ENCODE measurements at places on chromosomes 6 and 20. TPM values are rescaled to one million over a fixed set of nuclear protein-coding genes. Genes with fewer than 3 reads are reported as not detected.

The SLC29A1 gene
- total RNA-seq: 12.2 TPM

The ULBP3 gene
- total RNA-seq: 12.6 TPM

The AIF1 gene
- not detected for total RNA-seq

The SLC22A16 gene
- not detected for total RNA-seq

The HLA-A gene
- total RNA-seq: 546 TPM

The TFAP2D gene
- total RNA-seq: not detected

The CFB gene
- 7.3 TPM for total RNA-seq

The BPIFA1 gene
- total RNA-seq: not detected

The SYNJ2 gene
- total RNA-seq: 28.6 TPM

The PACSIN1 gene
- not detected for total RNA-seq

The GPR6 gene
- not detected for total RNA-seq

The ZNF391 gene
- 4.7 TPM for total RNA-seq

The ANKEF1 gene
- 0.22 TPM for total RNA-seq

The TRIM15 gene
- not detected for total RNA-seq

The ZC3H12D gene
- total RNA-seq: not detected

The FOXC1 gene
- total RNA-seq: 11.1 TPM

The FGD2 gene
- total RNA-seq: not detected

The SPEF1 gene
- not detected for total RNA-seq

The CST5 gene
- not detected for total RNA-seq

The BACH2 gene
- total RNA-seq: under 0.01 TPM

The SLC44A4 gene
- total RNA-seq: not detected

The APCDD1L gene
- total RNA-seq: 19.5 TPM

The OLIG3 gene
- not detected for total RNA-seq

The BCAS4 gene
- total RNA-seq: 12.6 TPM

The DLGAP4 gene
- 14.3 TPM for total RNA-seq

The ADGRF1 gene
- not detected for total RNA-seq

The GNMT gene
- total RNA-seq: not detected

The MUC21 gene
- total RNA-seq: not detected

The C4B gene
- 6.4 TPM for total RNA-seq
